GM23248 (cell line): ENCODE measurements at places on chromosomes 2 and 18.

DNA sequence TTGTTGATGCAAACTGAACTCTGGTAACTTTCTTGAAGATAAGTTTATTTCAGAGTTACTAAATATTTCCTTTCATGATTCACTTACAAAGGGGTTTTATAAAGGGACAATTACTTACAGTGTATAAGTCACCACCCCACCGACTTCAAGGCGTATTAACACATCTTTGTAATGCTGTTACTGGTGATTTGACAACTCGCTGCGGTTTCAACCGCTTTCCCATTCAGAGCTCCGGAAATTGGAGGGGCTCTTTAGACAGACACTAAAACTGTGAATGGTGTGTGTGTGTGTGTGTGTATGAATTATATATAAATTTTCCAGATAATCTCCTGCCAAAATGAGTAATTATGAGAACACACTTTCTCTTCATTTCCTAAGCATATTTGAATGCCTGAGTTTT lies 4.9 kb downstream of the TM4SF20 start:
- no peaks in the 10 kb centered on the region for H3K27me3 ChIP-seq
- H3K36me3 ChIP-seq = no peaks in the 10 kb centered on the region
- DNase-seq = peak; percentile 93

GRCh38 chr2:188969236-188969635 lies 4.9 kb upstream of the COL3A1 start:
- peak overlapping the region; percentile 4; the same call in 1 of the 2 replicates for H3K4me3 ChIP-seq
- H3K4me1 ChIP-seq = peaks cover 51% of the 10 kb centered on the region
- peak overlapping the region; percentile 47 for H3K27ac ChIP-seq
- peak; percentile 79 for DNase-seq
- H3K36me3 ChIP-seq = no peaks in the 10 kb centered on the region
- H3K27me3 ChIP-seq = no peaks in the 10 kb centered on the region

- H3K27me3 ChIP-seq = no peaks in the 10 kb centered on the region
- H3K27ac ChIP-seq = no peak overlapping the region
- no peaks in the 10 kb centered on the region for H3K36me3 ChIP-seq
- H3K4me3 ChIP-seq = no peak overlapping the region
- H3K4me1 ChIP-seq = peaks cover 13% of the 10 kb centered on the region; the same call in 1 of the 2 replicates
- peak; percentile 38 for DNase-seq
These were observed 37.5 kb upstream of the MTCL1 start for GRCh38 chr18:8667846-8668245.

DNA sequence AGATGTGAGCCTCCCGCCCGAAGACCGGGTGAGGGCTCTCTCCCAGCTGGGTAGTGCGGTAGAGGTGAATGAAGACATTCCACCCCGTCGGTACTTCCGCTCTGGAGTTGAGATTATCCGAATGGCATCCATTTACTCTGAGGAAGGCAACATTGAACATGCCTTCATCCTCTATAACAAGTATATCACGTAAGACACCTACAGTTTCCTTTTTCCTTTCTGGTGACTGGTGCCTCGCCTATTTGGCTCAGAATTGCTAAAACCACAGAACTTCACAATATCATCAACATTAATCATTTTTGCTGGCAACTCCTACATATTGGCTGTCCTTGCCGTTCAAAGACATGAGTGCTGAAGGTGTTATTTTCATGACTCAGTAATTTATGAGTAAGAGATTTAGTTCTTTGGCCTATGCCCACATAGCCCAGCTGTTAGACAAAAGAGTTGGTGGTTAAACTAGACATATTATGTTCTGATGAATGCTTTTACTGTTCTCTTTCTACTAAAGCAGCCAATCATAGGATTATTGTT lies 2.2 kb downstream of the STAMBP start:
- 0 out of 2 replicates have a peak, but pooled peaks cover 5% of the 10 kb centered on the region for H3K36me3 ChIP-seq
- DNase-seq = peak; percentile 91
- peaks cover 29% of the 10 kb centered on the region for H3K4me1 ChIP-seq

- DNase-seq = no peak
- no peaks in the 10 kb centered on the region for H3K4me1 ChIP-seq
- H3K36me3 ChIP-seq = no peaks in the 10 kb centered on the region
- no peak overlapping the region for H3K27ac ChIP-seq
These were observed 211.7 kb downstream of the GLI2 start for GRCh38 chr2:120947327-120947726.

DNA sequence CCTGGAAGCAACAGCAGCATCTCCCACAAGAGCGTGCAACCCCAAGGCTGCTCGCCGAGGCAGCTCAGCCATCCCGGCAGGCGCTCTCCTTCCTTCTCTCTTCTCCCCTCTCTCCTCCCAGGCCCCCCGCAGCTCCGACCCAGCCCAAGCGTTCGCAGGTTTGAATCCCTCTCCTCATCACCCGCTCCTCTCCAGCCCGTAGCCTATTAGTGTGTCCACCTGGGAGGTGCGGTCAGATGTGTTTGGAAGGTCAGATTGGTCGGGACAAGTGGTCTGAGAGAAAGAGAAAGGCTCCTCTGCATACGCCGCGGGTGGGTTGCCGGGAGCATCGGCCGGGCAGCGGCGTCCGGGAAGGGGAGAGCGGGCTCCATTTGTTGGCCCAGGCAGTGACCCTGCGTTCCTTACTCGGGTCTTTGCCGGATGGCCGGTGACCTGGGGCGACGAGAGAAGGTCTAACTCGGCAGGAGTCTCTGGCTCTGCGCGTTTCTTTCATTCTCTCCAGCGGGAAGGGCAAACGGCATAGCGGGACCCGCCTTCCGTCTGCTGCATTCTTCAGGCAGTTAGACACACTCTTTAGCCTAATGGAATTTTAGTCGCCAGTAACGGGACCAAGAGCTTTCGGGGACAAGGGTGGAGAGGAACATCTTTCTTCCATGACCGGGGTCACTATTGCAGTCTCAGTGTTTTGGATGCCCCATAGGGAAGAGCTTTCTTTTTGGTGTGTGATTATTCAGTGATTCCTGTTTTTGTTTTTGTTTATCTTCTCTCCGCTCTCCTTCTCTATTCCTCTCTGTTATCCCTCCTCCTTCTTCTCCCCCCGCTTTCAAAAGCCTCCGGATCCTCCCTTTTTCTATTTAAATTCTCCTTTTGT lies 1.1 kb upstream of the TMEFF2 start:
- H3K27ac ChIP-seq = no peak overlapping the region
- no peaks in the 10 kb centered on the region for H3K36me3 ChIP-seq
- no peaks in the 10 kb centered on the region for H3K4me1 ChIP-seq
- H3K4me3 ChIP-seq = peak overlapping the region; percentile 68
- peaks cover 67% of the 10 kb centered on the region for H3K27me3 ChIP-seq
- peak; percentile 65 for DNase-seq
